ENCODE measurements at places on chromosomes 12 and 14. TPM values are rescaled to one million over a fixed set of nuclear protein-coding genes. Genes with fewer than 3 reads are reported as not detected.

DNA sequence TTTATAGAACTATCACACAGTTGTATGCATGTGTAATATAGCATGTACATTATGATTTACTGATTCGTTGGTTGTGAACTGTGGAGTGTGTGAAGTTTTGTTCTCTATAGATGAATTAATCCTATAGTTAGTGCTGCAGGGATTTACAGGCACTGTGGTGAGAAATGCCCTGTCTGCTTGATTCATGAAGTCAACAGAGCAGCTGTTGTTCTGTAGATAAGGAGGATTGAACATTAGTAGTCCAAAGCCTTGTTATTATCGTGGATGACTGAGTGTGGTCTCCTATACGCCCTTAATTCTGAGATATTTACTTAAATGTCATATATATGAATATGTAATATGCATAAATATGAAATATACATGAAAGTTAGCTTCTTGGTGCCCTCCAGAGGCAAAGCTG, 98.3 kb downstream of the DNAH10 start:
- no peak for DNase-seq
- H3K36me3 ChIP-seq = no peaks in the 10 kb centered on the region
- H3K27me3 ChIP-seq = peaks cover 4% of the 10 kb centered on the region
- H3K4me1 ChIP-seq = no peaks in the 10 kb centered on the region

DNA sequence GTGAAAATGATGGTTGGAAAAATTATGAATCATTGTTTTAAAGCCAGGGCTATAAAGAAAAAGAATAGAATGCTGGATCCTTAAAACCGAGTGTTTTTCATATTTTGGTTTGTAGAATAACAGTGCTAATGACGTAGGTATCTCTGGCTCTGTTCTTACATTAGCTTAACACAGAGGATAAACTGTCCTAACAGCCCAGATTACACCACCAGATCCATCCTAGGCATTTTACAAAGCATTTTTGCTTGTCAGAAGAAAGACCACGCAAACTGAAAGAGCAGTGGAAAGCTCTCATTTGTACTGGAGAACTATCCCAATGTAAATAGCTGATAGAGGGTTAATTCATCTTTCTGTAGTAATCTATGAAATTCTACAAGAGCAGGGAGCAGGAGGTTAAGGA, 13.6 kb downstream of the IFT81 start:
- DNase-seq = no peak
- H3K4me3 ChIP-seq = no peak overlapping the region
- H3K27ac ChIP-seq = no peak overlapping the region
- no peaks in the 10 kb centered on the region for H3K27me3 ChIP-seq
- H3K36me3 ChIP-seq = no peaks in the 10 kb centered on the region

- peaks cover 5% of the 10 kb centered on the region for H3K4me1 ChIP-seq
- H3K27me3 ChIP-seq = no peaks in the 10 kb centered on the region
- H3K27ac ChIP-seq = no peak overlapping the region
- no peak for DNase-seq
- no peaks in the 10 kb centered on the region for H3K36me3 ChIP-seq
These were observed 33.0 kb downstream of the BEGAIN start for GRCh38 chr14:100554082-100554677.

- peaks cover 66% of the 10 kb centered on the region for H3K27me3 ChIP-seq
- peaks cover 3% of the 10 kb centered on the region for H3K4me1 ChIP-seq
- no peaks in the 10 kb centered on the region for H3K36me3 ChIP-seq
These were observed 121.4 kb downstream of the AACS start for GRCh38 chr12:125186471-125187147.

- no peaks in the 10 kb centered on the region for H3K27me3 ChIP-seq
- H3K36me3 ChIP-seq = no peaks in the 10 kb centered on the region
- no peaks in the 10 kb centered on the region for H3K4me1 ChIP-seq
- H3K27ac ChIP-seq = no peak overlapping the region
These were observed 79.3 kb downstream of the KICS2 start for GRCh38 chr12:64142784-64143183.

DNA sequence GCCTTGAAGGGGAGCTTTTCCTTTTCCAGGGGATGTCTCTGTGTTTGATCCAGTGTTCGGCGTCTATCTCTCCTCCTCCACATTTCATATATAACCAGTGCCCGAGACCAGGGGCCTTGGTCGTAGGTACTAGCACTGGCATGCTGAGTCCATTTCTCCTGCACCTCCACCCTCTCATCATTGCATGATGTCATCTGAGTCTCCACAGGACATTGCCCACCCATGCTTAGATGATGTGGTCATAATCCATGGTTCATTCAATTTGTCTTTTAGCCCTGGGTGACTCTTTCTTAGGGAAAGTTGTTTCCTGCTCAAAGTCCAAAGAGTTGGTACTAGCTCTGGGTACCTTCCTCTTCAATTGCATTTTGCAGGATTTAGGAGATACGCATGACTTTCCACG, 328.1 kb downstream of the BCL11B start:
- H3K36me3 ChIP-seq = no peaks in the 10 kb centered on the region
- no peaks in the 10 kb centered on the region for H3K27me3 ChIP-seq
- DNase-seq = no peak
- no peak overlapping the region for H3K27ac ChIP-seq

- H3K4me3 ChIP-seq = no peak overlapping the region
- no peaks in the 10 kb centered on the region for H3K36me3 ChIP-seq
- no peak overlapping the region for H3K27ac ChIP-seq
- H3K27me3 ChIP-seq = no peaks in the 10 kb centered on the region
- no peak for DNase-seq
These were observed 98.2 kb downstream of the C12orf42 start for GRCh38 chr12:103397536-103397935.

DNA sequence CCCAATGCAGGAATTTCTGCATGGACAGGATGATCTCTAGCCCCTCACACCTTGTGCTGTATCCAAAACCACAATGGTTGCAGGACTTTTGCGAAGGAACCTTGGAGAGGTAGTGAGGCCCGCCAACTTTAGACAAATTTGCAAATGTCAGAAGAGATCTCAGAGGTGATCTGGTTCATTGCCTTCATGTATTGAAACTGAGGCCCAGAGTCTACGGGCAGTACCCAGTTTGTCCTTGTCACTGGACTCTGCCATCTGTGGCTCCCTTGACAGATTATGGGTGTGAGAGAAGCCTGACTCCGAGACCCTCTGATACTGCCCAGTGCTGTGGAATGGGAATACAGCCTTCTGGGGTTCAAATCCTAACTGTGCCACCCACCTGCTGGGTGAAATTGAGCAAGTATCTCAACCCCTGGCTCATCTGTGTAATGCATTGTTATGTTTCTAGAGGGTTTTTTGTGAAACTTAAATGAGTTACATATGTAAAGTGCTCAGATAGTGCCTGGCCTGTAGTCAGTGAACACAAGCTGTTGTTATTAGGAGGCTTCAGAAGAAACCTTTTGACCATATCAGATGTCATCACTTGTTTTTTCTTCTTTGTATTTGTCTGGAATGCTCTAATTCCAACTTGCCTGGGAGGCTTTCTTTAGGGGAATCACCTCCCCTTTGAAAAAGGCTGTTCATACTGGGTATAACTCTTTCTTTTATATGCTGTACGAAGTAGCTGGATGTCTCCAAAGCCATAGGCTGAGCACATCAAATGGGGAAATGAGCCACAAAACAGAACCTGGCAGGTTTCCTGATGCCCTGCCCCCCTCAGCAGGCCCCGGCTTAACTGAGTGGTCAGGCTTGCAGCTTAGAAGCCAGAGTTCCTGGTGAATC, 71.4 kb upstream of the SRSF5 start:
- peak overlapping the region; percentile 47 for H3K27ac ChIP-seq
- peaks cover 20% of the 10 kb centered on the region for H3K36me3 ChIP-seq
- peaks cover 69% of the 10 kb centered on the region for H3K4me1 ChIP-seq
- H3K27me3 ChIP-seq = no peaks in the 10 kb centered on the region
- no peak overlapping the region for H3K4me3 ChIP-seq
- DNase-seq = no peak

- no peaks in the 10 kb centered on the region for H3K36me3 ChIP-seq
- H3K27me3 ChIP-seq = no peaks in the 10 kb centered on the region
- H3K27ac ChIP-seq = no peak overlapping the region
These were observed 37.3 kb downstream of the ACTN1 start for GRCh38 chr14:68941820-68942219.

DNA sequence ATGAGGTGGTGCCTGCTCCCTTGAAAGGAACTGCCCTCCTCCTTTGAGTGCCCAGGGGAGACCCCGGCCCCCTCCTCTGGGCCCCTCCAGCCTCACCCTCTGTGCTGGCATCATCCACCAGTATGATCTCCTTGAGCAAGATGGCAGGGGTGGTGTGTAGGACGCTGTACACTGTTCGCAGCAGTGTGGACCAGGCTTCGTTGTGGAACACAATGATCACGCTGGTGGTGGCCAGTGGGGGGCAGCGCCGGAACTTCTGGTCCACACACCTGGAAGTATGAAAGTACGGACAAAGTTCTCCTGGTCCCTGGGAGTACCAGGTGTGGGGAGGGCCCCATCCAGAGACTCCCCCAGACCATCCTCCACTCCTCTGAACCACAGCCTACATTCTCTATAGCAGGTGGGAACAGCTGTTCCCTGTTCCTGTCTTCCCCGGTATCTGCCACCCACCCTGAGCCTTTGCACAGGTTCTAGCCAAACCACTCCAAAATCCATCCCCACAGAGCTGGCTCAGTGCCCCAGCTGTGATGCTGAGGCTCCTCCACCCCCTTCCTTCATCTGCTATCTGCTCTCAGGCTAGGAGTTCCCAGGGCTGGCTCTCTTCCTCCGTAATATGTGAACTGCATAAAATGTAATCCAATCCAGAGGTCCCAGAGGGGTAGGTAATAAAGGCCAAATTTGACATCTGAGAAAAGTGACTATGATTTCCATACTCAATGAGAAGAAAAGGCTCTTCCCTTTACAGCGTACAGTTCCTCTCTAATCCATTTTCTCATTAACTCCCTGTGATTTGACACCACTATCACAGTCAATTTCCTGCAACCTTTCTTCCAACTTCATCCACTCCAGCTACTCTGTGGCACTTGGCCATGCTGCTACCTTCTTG, 13.9 kb downstream of the GALNT6 start:
- H3K4me3 ChIP-seq = no peak overlapping the region
- H3K27me3 ChIP-seq = no peaks in the 10 kb centered on the region
- H3K4me1 ChIP-seq = peaks cover 28% of the 10 kb centered on the region
- peaks cover 76% of the 10 kb centered on the region for H3K36me3 ChIP-seq
- no peak overlapping the region for H3K27ac ChIP-seq
- no peak for DNase-seq

DNA sequence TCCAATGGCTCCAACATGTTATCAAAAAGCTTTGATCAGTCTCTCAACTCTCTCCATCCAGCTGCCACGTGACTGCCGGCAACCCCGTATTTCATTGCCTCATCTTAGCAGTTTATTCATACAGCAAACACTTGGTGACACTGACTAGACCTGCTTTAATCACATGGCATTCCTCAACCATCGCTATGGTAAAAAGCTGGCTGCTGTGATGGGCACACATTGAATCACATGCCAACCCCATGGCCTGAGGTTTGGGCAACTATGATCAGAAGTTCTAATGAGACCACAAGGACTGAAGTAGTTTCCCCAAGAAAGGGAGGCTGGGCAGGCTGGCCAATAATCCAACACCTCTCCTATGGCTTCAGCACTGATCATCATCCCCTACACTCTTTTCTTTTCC, 40.6 kb upstream of the TAS2R42 start:
- H3K27me3 ChIP-seq = peaks cover 5% of the 10 kb centered on the region
- DNase-seq = no peak
- H3K4me1 ChIP-seq = no peaks in the 10 kb centered on the region
- no peak overlapping the region for H3K4me3 ChIP-seq

GRCh38 chr14:68974759-68975347, 4.2 kb downstream of the ACTN1 start:
- no peak overlapping the region for H3K27ac ChIP-seq
- no peak for DNase-seq
- peaks cover 63% of the 10 kb centered on the region for H3K36me3 ChIP-seq
- peaks cover under 1% of the 10 kb centered on the region for H3K27me3 ChIP-seq

- H3K36me3 ChIP-seq = no peaks in the 10 kb centered on the region
- no peaks in the 10 kb centered on the region for H3K27me3 ChIP-seq
- H3K4me3 ChIP-seq = no peak overlapping the region
These were observed 550.0 kb upstream of the TBX3 start for GRCh38 chr12:115233891-115234543.

- H3K27ac ChIP-seq = no peak overlapping the region
- no peak for DNase-seq
- H3K36me3 ChIP-seq = peaks cover 3% of the 10 kb centered on the region
- H3K27me3 ChIP-seq = no peaks in the 10 kb centered on the region
These were observed 16.4 kb upstream of the PUS1 start for GRCh38 chr12:131912518-131913274.

DNA sequence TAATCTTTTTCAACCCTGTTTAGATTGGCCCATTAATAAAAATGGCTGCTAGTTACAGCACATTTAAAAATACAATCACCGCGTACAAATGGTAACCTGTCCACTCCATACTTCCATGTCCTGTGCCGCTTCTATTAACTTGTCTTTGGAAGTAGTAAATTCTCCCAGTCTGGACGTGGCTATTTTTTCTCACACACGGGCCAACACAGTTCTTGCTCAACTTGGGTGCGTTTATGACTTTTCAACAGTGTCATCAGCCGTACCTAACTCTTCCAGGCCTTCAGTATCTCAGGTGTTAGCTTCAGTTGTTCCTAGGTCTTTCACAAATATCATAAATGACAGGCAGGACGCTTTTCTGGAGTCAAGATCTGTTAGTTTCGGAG, 475 bp upstream of the PCNX1 start:
- no peaks in the 10 kb centered on the region for H3K27me3 ChIP-seq
- H3K4me1 ChIP-seq = peaks cover 62% of the 10 kb centered on the region
- peak overlapping the region; percentile 84 for H3K4me3 ChIP-seq
- DNase-seq = no peak

- DNase-seq = no peak
- H3K27me3 ChIP-seq = peaks cover 27% of the 10 kb centered on the region
- no peak overlapping the region for H3K27ac ChIP-seq
- H3K4me3 ChIP-seq = no peak overlapping the region
- peaks cover 34% of the 10 kb centered on the region for H3K4me1 ChIP-seq
- H3K36me3 ChIP-seq = no peaks in the 10 kb centered on the region
These were observed 9.3 kb upstream of the ITGA5 start for GRCh38 chr12:54428050-54429013.

GPR84 gene
- 1.8 TPM for total RNA-seq

NYNRIN gene
- 0.34 TPM for total RNA-seq

HOXC10 gene
- total RNA-seq = not detected

PLEKHH1 gene
- total RNA-seq = 1.8 TPM

KRT8 gene
- total RNA-seq = 0.25 TPM

JDP2 gene
- total RNA-seq = 1.1 TPM

FKBP4 gene
- 233 TPM for total RNA-seq

KLHL33 gene
- not detected for total RNA-seq

RERGL gene
- not detected for total RNA-seq

TMX1 gene
- 55.1 TPM for total RNA-seq

GPR65 gene
- total RNA-seq = 11.6 TPM

TMEM119 gene
- not detected for total RNA-seq

PRH2 gene
- not detected for total RNA-seq

FITM1 gene
- 1.0 TPM for total RNA-seq
